NCI-H510A (cell line): ENCODE measurements at places on chromosomes 13 and 19.

- DNase-seq = no peak
Observed at GRCh38 chr19:20912973-20913372, 10.1 kb upstream of the ZNF85 start.

DNA sequence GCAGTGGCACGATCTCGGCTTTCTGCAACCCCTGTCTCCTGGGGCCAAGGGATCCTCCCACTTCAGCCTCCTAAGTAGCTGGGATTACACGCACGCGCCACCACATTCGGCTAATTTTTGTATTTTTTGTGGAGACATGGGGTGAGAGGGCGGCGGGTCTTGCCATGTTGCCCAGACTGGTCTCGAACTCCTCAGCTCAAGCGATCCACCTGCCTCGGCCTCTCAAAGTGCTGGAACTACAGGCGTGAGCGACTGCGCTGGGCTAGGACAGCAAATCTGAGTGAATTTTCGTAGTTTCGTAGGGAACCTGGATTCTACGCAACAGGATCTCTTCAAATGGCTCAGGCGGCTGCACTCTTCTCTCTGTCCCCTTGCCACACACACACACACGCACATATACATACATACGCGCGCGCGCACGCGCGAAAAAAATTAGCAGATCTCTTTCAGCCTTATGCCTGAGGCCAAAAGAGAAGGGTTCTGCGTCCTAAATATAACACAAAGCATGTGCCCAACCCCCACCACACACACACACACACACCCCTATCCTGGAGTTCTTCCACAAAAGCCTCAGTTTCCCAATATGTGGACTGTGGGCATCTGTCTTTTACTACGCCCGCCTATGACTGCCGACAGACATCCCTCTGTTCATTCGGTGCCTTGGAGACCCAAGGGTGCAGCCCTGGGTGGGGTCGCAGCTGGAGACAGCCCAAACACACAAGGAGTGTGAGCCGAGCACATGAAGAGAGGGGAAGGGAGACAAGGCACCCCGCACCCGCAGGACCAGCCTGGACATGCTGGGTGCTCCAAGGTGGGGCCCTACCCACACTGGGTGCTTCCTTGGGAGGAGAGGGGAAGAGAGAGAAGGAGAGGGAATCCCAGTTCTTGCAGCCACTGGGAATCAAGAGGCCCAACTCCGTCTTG lies 616 bp downstream of the PINLYP start:
- no peak for DNase-seq

GRCh38 chr19:11089254-11090013 lies at the start of gene LDLR:
TSS of gene LDLR (plus strand) at chr19:11089463. CDS start at chr19:11089549, 86 bp downstream.
- DNase-seq = peak; percentile 86

GRCh38 chr19:35031072-35031881 lies 1.0 kb downstream of the SCN1B start:
- DNase-seq = no peak

- DNase-seq = peak; percentile 49
Observed at GRCh38 chr19:38617764-38618589, at the start of gene MAP4K1. TSS of gene MAP4K1 (minus strand) at chr19:38617953. CDS start at chr19:38617895, 58 bp downstream.

DNA sequence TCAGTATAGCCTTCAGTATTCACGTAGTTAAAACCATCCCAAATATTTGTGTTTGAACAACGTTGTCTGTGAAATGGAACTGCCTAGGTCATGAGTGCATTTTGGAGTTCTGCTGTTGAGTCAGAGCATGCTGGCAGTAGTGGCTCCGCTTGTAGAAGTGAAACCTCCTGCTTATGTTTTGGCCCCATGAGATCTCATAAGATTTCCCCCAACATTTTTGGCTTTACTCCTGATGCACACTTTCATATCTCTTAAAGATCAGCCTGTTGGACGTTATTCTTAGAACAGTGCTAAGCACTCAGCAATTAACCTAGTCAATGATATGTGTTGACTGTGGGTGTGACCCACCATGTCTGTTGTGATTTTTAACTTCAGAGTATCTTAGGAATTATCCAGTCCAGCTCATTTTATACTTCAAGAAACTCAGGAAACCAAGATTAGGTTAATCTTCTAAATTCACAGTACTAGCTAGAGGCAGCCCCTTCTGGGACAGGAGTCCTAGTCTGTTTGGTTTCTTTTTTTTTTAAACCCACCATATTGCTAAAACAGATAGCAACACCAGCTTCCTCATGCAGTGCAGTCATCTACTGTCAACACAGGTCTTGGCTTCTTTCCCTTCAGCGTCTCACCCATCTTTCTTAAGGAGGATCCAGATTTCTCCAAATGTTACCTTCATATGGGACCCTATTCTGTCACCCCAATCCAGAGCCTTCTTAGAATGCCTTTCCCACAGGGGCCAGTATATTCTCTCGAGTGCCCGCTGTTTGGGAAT lies 26.2 kb downstream of the RAP2A start:
- DNase-seq = no peak

- no peak for DNase-seq
Observed at GRCh38 chr19:38880076-38880881, 2.2 kb upstream of the RINL start.

DNA sequence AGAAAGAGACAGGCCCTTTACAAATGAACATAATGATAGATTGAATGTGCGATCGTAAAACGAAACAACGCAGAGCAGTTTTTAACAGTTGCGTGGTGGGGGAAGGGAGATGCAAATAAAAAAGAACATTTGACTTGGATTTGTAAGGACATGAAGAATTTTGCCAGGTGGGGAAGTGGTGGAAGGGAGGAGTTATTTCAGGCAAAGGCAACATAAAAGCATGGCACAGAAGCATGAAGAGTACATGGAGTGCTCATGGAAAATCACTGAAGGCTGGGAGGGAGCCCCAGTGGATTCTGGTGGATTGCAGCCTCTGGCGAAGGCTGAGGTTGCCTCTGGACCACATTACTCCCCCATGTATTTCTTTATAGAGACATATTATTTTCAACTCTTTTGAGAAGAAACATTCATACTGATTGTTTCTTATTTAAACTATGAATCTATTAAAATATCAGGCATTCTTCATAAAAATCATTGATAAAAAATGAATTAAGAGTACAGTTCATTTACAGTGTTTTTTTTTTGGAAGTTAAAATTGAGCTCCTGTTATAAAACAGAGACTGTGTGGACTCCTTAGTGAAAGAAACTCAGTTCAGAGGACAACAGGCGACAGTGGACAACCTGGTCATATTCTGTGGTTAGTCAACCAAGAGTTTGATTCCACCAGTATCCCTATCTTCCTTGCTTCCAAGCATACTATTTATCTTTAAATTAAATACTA lies 57.5 kb downstream of the STARD13 start:
- DNase-seq = no peak

DNA sequence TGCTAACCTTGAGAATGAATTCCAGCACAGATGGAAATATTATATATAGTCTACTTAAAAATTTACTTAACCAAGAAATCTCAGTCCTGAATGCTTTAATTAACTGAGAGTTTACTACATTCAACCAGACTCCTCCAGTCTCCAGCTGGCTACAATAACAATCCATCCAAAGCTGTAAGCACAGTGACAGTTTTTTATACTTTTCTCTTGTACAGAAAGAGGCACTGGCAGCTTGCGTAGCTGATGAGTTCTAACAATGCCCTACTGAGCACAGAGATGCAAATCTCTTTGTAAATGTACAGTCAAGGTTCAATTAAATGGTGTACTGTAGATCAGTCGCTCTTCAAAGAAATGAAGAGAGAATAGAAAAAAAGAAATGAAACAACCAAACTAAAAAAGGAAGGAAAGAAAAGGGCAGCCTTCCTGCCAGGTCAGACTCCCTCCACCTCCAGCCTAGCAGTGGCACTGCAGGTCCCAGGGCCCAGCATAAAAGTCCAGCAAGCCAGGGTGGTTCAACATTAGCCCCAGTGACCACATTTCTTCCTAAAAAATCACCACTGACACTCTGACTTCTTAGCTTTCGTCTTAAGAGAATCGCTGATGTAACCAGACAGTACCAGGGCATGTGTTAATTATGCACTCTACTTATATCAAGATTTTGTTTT lies 88.4 kb downstream of the SACS start:
- DNase-seq = no peak

DNA sequence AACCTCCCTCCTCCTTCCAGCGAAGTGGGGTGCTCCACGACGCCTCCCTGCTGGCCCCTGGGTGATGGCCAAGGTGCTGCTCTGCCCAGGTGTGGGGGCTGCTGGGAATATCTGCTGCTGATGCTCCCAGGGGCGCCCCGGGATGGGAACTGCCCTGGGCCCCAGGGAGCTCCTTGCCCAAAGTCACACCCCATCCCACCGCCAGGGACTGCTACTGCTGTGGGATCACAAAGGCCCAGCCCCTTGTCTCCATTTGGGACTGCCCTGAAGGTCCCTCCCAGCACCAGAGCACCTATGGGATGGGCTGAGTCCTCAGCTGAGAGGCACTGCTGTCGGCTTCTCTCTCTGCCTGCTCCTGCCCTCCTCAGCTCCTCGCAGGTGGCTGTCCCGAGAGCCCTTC lies 19.0 kb downstream of the CHST8 start:
- DNase-seq = no peak

GRCh38 chr19:42245231-42245630 lies 2.8 kb upstream of the GSK3A start:
- no peak for DNase-seq

DNA sequence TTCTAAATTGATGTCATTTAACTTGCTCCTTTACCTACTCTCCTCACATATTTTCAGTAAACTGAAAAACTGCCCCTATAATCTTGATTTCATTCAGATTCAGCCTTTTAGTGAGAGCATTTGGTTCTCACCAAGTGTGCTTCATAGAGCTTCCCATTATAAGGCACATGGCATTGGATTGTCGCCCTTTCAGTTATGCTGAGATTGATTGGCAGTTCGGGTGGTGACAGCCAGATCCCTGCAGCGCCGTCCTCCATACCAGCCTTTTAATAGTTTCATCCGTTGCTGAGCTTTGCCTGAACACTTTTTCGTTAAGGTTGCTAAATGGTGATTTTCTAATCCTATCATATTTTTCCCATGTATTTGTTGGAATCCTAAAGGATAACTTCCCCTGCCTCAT lies 80.4 kb downstream of the DHRS12 start:
- DNase-seq = no peak

GRCh38 chr13:21917086-21918015 lies 246.5 kb downstream of the FGF9 start:
- DNase-seq = no peak

GRCh38 chr13:30362869-30363268 lies 55.5 kb upstream of the KATNAL1 start:
- DNase-seq = no peak

DNA sequence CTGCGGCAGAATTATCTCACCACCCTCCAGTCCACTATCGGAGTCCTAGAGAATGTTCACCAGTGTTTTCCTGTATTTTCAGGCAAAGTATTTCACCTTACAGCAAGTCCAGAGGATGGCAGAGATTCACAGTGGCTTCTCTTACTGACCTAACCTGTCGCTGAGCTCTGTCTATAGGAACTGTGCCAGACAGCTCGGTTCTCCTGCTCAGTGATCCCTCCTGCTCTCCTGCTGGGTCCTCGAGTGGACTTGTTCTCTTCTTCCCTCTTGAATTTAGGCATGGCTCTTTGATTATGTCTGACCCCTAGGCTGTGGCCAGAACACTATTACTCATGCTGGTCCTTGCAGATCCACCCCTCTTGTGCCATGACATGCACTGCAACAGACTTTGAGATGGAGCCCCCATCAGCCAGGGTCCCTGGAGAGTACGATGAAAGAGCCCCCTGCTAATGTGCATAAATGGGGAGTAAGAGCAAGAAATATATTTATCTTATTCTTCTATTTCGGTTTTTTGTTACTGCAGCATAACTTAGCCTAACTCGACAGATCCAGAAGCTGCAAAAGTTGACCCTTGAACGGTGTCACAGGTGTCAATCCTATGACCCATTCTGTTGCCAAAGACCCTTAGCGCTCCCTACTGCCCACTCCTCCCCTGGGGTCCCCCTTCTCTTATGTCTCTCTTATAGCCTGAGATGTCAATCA lies 439.4 kb downstream of the ZNF536 start:
- DNase-seq = no peak

- DNase-seq = no peak
Observed at GRCh38 chr19:51686171-51686570, 7.0 kb upstream of the SPACA6 start.

GRCh38 chr13:110942248-110942981 lies 27.5 kb upstream of the ANKRD10 start:
- DNase-seq = no peak

DNA sequence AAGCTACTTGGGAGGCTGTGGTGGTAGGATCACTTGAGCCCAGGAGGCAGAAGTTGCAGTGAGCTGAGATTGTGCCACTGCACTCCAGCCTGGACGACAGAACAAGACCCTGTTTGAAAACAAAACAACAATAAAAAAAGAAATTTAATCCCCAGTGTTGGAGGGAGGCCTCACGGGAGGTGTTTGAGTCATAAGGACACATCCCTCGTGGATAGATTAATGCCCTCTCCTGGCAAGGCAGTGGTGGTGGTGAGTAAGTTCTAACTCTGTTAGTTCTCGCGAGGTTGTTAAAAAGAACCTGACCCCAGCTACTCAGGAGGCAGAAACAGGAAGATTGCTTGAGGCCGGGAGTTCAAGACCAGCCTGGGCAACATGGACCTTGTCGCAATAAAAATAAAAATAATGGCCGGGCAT lies 27.6 kb upstream of the SIN3B start:
- no peak for DNase-seq

- DNase-seq = no peak
Observed at GRCh38 chr13:42832341-42833096, 51.1 kb downstream of the FAM216B start.

DNA sequence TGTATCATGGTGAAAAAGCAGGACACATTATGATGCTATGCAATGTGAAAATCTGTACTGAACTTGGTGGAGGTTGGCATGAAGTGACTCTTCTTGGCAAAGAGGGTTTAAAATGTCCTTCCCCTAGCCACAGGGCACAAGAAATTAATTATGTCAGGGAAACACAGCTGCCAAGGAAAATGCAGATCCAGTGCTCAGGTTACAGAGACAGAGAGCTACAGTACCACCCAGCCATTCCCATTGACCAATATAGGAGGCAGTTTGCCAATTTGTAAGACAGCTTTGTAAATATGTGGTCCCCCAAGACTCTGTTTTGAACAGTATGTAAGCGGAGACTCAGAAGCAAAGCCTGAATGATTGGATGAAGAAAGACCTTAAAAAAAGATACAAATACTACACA lies 69.4 kb upstream of the KLF12 start:
- DNase-seq = no peak

DNA sequence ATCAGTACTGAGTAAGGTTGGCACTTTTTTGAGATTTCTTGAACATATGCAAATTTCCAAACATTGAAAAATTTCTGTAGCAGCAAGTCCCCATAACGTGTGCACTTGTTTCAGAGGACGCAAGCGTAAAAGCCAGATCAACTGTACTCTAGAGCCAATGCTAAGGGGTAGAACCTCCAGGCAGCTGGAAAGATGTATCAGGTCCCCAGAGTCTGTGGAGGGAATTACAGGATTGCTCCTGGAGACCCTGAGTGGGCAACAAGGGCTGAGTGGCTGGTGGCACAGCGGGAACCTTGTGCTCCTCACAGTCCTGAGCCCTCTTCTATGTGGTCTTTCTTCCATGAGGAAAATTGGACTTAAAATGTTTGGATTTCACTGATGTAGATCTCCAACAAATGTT lies 53.9 kb upstream of the AMER2 start:
- no peak for DNase-seq

DNA sequence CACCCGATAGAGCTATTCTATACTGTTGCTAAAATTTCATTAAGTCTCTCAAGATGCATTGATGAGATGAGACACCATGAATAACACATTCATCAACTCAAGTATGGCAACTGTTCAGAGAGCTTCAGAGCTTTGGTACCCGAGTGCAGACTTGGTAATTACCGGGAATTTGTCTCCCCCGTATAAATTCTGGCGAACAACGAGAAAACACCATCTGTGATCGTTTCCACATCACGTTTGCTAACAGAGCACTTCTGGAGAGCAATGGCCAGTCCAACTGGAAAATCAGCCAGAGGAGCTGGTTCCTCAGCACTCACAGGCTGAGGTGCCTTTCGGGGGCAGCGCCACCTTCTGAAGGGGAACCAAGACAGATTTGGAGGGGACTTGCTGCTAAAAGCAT lies 40.2 kb downstream of the SUGP2 start:
- DNase-seq = no peak
